PC-9 (cell line): ENCODE measurements at places on chromosomes 16 and 17. TPM values are rescaled to one million over a fixed set of nuclear protein-coding genes. Genes with fewer than 3 reads are reported as not detected.

SMYD4 gene
- total RNA-seq = 19.0 and 23.3 TPM in 2 replicates

TMEM92 gene
- total RNA-seq = 12.9 and 16.6 TPM in 2 replicates

GPATCH8 gene
- total RNA-seq = 31.0 and 39.4 TPM in 2 replicates

EVPLL gene
- total RNA-seq = 3.7 and 5.7 TPM in 2 replicates

NME1 gene
- 115 and 172 TPM in 2 replicates for total RNA-seq

TNFRSF13B gene
- total RNA-seq = not detected in 2 replicates

TMEM114 gene
- not detected in 2 replicates for total RNA-seq

MYH2 gene
- total RNA-seq = not detected in 2 replicates

CDR2L gene
- total RNA-seq = 15.1 and 22.8 TPM in 2 replicates

SCN4A gene
- total RNA-seq = 1.4 and 1.7 TPM in 2 replicates

TBC1D28 gene
- total RNA-seq = not detected in 2 replicates

NOXO1 gene
- total RNA-seq = 11.1 and 12.7 TPM in 2 replicates

CDH13 gene
- total RNA-seq = 0.24 TPM in 1 of 2 replicates, not detected in the other

COPRS gene
- total RNA-seq = 48.3 and 56.8 TPM in 2 replicates

SEPTIN1 gene
- 6.7 and 7.6 TPM in 2 replicates for total RNA-seq

NKD1 gene
- total RNA-seq = 0.44 and 0.83 TPM in 2 replicates

PRPSAP1 gene
- 63.3 and 73.0 TPM in 2 replicates for total RNA-seq

ZSCAN10 gene
- 0.23 TPM in 1 of 2 replicates, not detected in the other for total RNA-seq

KRT33B gene
- not detected in 2 replicates for total RNA-seq

RHOT1 gene
- 20.4 and 28.3 TPM in 2 replicates for total RNA-seq

UQCRC2 gene
- total RNA-seq = 195 and 299 TPM in 2 replicates

HBM gene
- total RNA-seq = not detected in 2 replicates

MIEN1 gene
- 49.2 and 50.8 TPM in 2 replicates for total RNA-seq

STAT5A gene
- total RNA-seq = 3.4 and 12.1 TPM in 2 replicates

KCTD19 gene
- total RNA-seq = 0.35 TPM in 1 of 2 replicates, not detected in the other

MEFV gene
- not detected in 2 replicates for total RNA-seq

ENPP7 gene
- total RNA-seq = not detected in 2 replicates

P2RX1 gene
- total RNA-seq = not detected in 2 replicates

KRTAP2-1 gene
- not detected in 2 replicates for total RNA-seq

TMED6 gene
- 0.59 TPM in 1 of 2 replicates, not detected in the other for total RNA-seq

SPN gene
- total RNA-seq = 0.15 and 0.17 TPM in 2 replicates

C1QTNF1 gene
- 3.4 and 3.9 TPM in 2 replicates for total RNA-seq
